ENCODE measurements at places on chromosomes 2 and 18.

DNA sequence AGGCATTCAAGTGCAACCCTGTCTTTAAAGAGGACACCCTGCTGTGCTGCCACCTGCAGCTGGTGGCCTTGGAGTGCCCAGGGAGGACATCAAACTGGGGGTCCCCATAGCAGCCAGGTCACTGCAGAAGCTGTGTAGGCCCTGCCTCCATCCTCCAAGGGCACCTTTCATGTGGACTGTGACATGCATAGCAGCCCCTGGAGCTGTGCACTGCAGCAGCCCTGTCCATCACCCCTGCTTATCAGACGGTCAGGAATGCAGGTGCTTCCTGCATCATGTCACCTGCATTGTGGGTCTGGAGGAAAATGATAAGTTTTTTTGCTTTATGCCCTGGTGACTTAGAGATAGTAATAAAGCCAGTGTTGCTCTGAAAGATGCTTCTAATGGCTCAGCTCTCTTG lies 155.7 kb downstream of the DYSF start:
- DNase-seq, result peak; percentile 65

- DNase-seq, result no peak
Measured at GRCh38 chr18:70046207-70046606, 98.5 kb upstream of the CD226 start.

DNA sequence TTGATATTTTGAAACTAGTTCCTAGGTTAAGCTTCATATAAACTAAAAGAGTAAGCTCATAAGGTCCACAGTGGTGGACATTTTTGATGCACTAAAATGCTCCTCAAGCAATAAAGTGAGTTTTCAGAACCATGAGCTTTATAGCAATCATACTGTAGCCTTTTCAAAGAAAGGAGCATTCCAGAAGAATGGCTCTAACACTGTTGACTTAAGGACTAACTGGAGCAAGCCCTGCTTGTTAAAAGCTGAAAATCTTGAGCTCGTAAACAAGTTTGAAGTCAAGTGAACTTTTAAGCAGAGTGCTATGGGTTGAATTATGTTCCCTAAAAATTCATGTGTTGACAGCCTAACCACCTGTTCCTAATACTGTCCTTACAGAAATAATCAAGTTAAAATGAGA lies 38.0 kb downstream of the KYNU start:
- DNase-seq, result no peak

DNA sequence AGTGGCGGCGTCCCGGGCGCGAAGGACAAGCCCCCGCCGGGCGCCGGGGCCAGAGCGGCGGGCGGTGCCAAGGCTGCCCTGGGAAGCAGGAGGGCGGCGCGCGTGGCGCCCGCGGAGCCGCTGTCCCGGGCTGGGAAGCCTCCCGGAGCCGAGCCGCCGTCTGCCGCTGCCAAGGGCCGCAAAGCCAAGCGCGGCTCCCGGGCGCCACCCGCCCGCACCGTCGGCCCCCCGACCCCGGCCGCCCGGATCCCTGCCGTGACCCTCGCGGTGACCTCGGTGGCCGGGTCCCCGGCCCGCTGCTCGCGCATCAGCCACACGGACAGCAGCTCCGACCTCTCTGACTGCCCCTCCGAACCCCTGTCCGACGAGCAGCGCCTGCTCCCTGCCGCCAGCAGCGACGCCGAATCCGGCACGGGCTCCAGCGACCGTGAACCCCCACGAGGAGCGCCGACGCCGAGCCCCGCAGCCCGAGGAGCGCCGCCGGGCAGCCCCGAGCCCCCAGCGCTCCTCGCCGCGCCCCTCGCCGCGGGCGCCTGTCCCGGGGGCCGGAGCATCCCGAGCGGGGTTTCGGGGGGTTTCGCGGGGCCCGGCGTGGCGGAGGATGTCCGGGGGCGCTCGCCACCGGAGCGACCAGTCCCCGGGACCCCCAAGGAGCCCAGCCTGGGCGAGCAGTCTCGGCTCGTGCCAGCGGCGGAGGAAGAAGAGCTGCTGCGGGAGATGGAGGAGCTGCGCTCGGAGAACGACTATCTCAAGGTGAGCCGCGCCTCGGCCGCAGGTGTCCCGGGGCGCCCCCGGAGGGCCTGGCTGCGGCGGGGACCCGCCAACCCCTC lies 820 bp downstream of the MTCL1 start:
- no peak for DNase-seq

- no peak for DNase-seq
Measured at GRCh38 chr2:8004250-8004681, 677.6 kb upstream of the ID2 start.

DNA sequence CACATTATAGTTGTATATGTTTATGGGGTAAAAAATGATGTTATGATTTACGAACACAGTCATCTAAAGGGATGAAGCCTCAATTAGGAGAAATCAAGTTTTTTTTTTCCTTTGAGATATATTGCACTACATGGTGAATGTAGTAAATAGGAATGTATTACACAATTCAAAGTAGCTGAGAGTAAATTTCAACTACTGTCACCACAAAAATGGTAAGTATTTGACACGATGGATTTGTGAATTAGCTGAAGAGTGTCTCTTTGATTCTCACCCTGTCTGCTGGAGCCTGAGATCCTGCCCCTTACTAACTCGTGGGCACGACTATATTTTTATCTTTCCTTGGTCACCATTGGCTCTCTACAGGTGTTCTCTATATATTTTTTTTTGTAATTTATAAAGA lies 540.4 kb upstream of the DSEL start:
- DNase-seq, result no peak

- no peak for DNase-seq
Measured at GRCh38 chr2:39874236-39874635, 95.2 kb upstream of the THUMPD2 start.

- no peak for DNase-seq
Measured at GRCh38 chr2:201008296-201008829, 44.9 kb upstream of the ORC2 start.

- DNase-seq, result no peak
Measured at GRCh38 chr18:2114289-2114688, 457.0 kb downstream of the METTL4 start.

- DNase-seq, result no peak
Measured at GRCh38 chr2:195312662-195313061, 344.4 kb upstream of the SLC39A10 start.

- DNase-seq, result no peak
Measured at GRCh38 chr2:147945660-147946059, 74.9 kb downstream of the ORC4 start.

GRCh38 chr2:239182981-239183791 lies 217.6 kb downstream of the HDAC4 start:
- peak; percentile 84 for DNase-seq

- DNase-seq, result no peak
Measured at GRCh38 chr2:46447649-46448048, 31.7 kb upstream of the TMEM247 start.

DNA sequence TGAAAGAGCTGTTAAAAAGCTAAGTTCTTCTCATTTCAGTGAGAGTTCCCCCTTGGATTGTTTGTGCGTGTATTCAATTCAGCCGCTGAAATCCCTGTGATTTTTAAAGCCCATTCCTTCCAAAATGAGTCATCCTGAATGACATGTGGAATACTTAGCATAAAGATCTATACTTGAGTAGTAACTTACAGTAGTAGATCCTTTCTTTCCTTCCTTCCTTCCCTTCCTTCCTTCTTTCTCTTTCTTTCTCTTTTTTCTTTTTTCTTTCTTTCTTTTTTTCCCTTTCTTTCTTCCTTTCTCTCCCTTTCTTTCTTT lies 18.2 kb upstream of the SOX11 start:
- no peak for DNase-seq

DNA sequence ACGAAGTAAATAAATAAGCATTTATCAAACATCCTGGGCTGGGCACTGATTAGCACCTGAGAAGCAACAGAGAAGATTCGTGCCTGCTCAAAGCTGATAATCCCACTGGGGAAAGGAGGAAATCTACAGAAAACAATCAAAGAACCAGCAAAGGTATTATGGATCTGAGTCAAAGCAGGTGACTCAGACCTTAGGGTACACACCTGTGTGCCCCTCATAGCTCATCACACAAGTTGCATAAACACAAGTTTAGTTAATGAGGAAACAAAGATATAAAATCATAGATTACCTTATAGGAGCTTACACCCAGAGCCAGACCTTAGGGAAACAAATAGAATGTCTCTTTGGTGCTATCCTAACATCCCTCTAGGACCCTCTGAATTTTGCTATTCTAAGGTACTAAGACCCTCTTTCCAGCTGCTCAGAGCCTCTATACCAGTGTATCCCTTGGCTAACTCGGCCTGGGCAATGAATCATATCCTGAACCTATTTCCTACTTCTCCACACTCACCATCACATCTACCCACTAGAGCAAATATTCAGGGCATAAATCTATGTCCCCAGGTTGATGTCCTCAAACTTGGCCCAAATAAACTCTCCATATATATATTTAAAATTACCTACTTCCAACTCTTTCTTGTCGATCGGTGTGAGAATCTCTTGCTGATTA lies 19.3 kb upstream of the CTIF start:
- no peak for DNase-seq

DNA sequence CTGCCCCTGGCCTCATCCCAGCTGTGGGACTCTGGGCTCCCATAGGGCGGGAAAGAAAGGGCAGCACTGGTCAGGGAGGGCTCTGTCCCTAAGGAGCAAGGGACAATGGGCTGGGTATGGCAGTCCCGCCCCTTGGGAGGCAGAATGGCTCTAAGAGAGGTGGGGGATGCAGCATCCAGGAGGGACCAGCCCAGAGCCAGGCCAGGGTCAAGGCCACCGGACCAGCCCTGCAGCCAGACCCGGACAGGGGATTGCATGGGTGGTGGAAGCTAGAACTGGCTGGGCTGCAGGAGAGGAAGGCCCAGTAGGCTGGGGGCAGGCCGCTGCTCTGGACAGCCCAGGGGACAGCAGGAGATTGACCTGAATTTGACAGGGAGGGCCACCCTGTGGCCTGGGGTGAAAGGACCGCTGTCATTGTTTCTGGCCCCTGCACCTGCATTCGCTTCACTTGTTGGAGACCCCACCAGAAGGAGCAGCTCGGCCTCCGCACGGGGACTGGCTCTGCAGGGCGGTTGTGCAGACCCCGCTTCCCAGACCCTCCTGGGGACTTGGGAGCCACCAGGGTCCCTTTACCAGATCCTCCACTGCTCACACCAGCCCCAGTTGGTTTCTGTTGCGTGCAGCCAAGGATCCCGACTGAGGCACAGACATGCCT lies 14.6 kb downstream of the RAMP1 start:
- DNase-seq, result peak; percentile 85

GRCh38 chr2:55106148-55106547 lies 55.9 kb upstream of the RTN4 start:
- no peak for DNase-seq

DNA sequence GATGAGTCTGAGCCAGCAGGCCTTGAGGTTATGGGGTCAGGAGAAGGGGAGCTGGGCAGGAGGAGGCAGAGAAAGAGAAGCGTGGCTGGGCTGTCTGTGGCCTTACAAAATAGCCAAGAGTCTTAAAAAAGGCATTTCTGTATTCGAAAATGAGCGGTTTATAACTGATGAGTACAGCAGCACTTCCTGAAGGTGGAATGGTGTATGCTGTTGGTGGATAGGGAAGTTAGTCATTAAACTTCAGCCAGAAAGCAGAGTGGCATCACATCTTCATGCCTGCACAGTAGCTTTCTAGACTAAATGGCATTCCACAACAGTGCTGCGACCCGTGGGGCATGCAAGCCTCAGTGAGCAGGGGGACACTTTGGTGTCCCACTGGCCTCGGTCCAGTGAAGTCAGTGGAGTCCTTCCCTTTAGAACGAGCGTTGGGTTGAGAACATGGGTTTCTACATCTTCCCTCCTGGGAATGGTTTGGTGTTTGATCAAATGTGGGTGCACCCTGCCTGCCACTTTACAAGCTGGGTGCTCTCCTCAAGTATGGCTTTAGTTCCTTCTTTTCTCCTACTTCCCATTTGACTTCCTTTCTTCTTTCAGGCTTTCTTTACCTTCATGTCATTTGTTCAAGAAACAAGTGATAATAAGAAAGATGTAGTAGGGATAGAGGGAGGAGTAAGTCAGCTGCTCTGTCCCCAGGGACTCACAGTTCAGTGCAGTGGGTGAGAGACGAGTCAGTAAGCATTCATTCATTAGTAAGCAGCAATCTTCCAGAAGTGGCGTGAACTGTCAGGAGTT lies 96.3 kb downstream of the ARMC9 start:
- DNase-seq, result peak; percentile 37

GRCh38 chr2:170525566-170525900 lies 189.6 kb upstream of the SP5 start:
- DNase-seq, result no peak

DNA sequence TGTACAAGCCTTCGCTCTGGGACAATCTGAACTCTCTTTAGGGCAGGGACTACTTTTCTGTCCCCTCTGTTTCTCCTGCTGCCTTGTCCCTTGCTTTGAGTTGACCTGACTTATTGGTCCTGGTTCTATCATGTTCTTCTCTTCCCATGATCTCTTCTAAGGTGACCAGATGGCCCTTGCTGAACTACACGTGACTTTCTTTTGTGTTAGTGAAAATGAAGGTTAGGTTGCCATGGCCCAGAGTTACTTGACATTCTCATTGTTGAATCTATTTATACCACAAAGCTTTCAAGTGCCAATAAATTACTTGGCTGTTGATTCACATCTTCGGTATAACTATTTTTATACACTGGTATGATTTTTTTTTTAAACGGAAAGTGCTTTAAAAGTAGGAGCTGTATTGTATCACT lies 24.4 kb downstream of the MRPL33 start:
- no peak for DNase-seq

- no peak for DNase-seq
Measured at GRCh38 chr18:66013969-66014368, 263.2 kb downstream of the CDH7 start.

- DNase-seq, result no peak
Measured at GRCh38 chr18:53819671-53820070, 404.8 kb downstream of the MBD2 start.

GRCh38 chr2:53942280-53942679 lies 28.5 kb downstream of the PSME4 start:
- no peak for DNase-seq

DNA sequence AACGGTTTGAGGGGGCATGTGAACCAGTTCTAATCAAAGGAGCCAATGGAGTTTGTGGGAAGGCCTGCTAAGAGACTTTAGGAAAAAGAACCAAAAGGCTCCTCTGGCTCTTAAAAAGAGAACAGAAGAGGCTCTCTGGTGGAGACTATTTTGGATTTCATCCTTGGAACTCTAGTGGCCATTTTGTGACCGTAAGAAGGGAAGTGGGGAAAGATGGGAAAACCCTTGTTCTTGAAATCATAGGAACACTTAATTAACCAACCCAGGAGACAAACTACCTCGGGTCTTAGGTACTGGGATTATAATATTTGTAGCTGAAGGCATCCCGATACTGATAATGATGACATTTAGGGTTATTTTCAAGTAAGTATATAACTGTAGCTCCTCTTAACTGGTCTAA lies 125.3 kb upstream of the SP3 start:
- no peak for DNase-seq

DNA sequence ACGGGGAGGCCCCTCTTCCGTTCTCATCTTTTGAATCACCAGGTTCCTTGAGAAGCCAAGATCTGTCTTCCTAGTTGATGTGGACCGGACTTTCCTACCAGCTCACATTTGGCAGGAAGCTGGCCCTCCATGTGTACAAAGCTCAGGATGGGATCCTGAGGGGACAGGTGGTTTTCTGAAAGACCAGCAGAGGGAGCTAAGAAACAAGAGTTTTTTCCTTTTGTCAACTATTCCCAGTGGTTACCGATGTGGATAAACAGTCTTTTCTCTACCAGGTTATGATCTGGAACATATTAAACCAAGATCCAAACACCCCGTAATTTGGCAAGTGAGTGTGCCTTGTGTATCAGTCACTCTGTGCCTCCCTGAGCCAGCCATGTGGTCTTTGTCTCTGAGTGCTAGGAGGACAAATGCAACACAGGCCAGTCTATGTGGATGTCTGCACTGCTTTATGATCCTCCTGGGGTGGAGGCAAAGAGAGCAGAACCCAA lies 25.1 kb upstream of the ARHGAP25 start:
- no peak for DNase-seq

Data from mesenteric fat pad (tissue), 1 donor.